Suprapubic skin (tissue), 4 donors: ENCODE measurements at places on chromosomes 16 and 17. TPM values are rescaled to one million over a fixed set of nuclear protein-coding genes. Genes with fewer than 3 reads are reported as not detected.
A peak's percentile ranks its signal among the peaks of the same experiment; 100 is the strongest.

CEP112 gene
- 14.1 TPM for total RNA-seq

FBXL19 gene
- 24.9 TPM for total RNA-seq

C16orf89 gene
- total RNA-seq = 1.6 TPM

DNAH9 gene
- total RNA-seq = 3.0 TPM

EZH1 gene
- 105 TPM for total RNA-seq

DNAI2 gene
- not detected for total RNA-seq

CMTM2 gene
- total RNA-seq = not detected

DNA sequence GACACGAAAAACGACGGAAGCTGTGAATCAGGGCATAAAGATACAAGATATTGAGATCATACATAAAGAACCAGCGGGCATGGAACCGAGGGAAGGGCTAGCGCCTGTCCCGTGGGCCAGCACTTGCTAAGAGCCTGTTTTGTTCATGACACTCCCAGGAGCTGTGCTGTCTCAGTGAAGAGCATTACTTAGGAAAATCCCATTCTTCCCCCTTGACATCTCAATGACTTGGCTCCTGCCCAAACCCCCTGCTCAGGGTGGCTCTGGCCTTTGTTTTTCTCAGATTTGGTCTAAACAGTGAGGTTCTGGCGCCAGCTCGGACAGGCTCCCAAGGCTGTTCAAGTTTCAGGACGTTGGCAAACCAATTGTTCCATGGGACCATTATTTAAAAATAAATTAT, 79.1 kb upstream of the SEC14L1 start:
- no peak overlapping the region for H3K4me3 ChIP-seq
- no peaks in the 10 kb centered on the region for H3K36me3 ChIP-seq
- no peak for DNase-seq
- H3K27ac ChIP-seq = no peak overlapping the region
- no peaks in the 10 kb centered on the region for H3K4me1 ChIP-seq

DNA sequence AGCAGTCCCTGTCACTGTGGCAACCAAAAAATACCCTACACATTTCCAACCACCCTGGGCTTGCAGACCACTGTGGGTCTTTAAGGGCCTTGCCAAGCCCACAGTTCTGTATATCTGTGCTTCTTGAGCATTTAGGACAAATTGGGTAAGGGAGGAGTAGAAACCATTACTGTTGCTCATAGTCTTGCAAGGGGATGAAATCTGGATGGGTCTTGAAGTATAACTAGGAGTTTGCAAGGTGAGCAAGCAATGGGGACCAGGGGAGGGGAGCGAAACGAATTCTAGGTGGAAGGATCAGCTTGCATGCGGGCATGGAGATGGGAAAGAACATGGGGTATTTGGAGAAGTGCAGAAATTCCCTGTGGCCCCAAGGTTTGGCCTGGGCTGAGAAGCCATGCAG, 202.9 kb downstream of the RAB11FIP4 start:
- H3K4me1 ChIP-seq = peaks cover 36% of the 10 kb centered on the region
- no peak overlapping the region for H3K4me3 ChIP-seq
- H3K27ac ChIP-seq = no peak overlapping the region
- no peak for DNase-seq

GRCh38 chr17:21508211-21508610, 132.1 kb downstream of the KCNJ12 start:
- no peak overlapping the region for H3K27ac ChIP-seq
- no peaks in the 10 kb centered on the region for H3K36me3 ChIP-seq
- H3K4me1 ChIP-seq = peaks cover 18% of the 10 kb centered on the region
- peaks cover 6% of the 10 kb centered on the region for H3K27me3 ChIP-seq
- no peak overlapping the region for H3K4me3 ChIP-seq

GRCh38 chr16:89741342-89742014, 20.1 kb downstream of the ZNF276 start:
- no peak overlapping the region for H3K4me3 ChIP-seq
- no peak for DNase-seq
- H3K27me3 ChIP-seq = no peaks in the 10 kb centered on the region
- H3K36me3 ChIP-seq = peaks cover 51% of the 10 kb centered on the region
- no peaks in the 10 kb centered on the region for H3K4me1 ChIP-seq
- H3K27ac ChIP-seq = no peak overlapping the region

DNA sequence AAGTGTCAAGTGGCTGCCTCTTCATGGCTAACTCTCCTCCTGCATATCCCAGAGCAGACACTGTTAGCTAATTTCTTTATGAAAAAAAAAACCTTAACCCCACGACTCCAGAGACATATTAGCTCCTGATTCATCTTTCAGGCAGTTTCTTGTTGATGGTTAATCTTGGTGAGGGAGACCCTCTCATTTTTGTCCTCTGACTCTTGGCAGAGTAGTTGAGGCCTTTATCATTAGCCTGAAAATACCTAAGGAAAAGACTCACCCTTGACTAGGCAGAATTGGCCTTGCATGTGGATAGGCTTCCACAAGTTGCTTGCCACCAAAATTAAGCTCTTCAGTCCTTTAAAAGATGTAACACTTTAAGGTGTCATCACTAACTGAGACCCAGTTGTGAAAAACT, 4.0 kb downstream of the CRYBA1 start:
- no peak for DNase-seq
- H3K4me1 ChIP-seq = peaks cover 26% of the 10 kb centered on the region
- H3K27me3 ChIP-seq = no peaks in the 10 kb centered on the region
- H3K4me3 ChIP-seq = no peak overlapping the region
- peaks cover 8% of the 10 kb centered on the region for H3K36me3 ChIP-seq
- H3K27ac ChIP-seq = no peak overlapping the region

DNA sequence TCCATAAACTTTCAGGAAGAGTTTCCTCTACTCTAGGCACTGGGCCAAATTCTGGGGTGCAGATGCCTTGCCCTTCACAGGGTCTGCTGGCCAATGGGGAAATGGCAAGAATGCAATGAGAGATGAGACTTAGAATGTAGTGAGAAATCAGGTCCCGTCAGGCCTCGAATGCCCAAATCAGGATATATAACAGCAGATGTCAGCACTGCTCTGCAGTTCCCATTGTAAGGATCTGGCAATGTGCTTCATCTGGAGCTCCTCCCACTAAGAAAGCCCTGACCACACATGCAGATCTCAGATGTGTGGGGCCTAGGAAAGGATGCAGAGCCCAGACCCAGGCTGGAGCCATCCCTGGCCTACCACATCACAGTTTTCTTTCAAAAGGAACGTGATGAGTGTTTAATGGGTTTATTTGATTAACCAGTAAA, 13.9 kb upstream of the LPCAT2 start:
- H3K27me3 ChIP-seq = no peaks in the 10 kb centered on the region
- peaks cover 70% of the 10 kb centered on the region for H3K4me1 ChIP-seq
- peaks cover 18% of the 10 kb centered on the region for H3K36me3 ChIP-seq
- no peak overlapping the region for H3K27ac ChIP-seq

GRCh38 chr16:68299571-68300453, 10.9 kb downstream of the SLC7A6OS start:
- no peak overlapping the region for H3K4me3 ChIP-seq
- no peaks in the 10 kb centered on the region for H3K27me3 ChIP-seq
- peak overlapping the region; percentile 46 for H3K27ac ChIP-seq

- no peak overlapping the region for H3K4me3 ChIP-seq
- H3K27ac ChIP-seq = no peak overlapping the region
- no peaks in the 10 kb centered on the region for H3K36me3 ChIP-seq
Observed at GRCh38 chr17:69725146-69725545, 310.6 kb downstream of the MAP2K6 start.

- peaks cover 62% of the 10 kb centered on the region for H3K4me1 ChIP-seq
- no peak for DNase-seq
- H3K36me3 ChIP-seq = no peaks in the 10 kb centered on the region
Observed at GRCh38 chr17:67829331-67829730, 4.0 kb downstream of the BPTF start.

GRCh38 chr16:15518381-15519351, 84.3 kb downstream of the BMERB1 start:
- peaks cover 3% of the 10 kb centered on the region for H3K36me3 ChIP-seq
- DNase-seq = no peak
- no peak overlapping the region for H3K4me3 ChIP-seq

- no peak overlapping the region for H3K27ac ChIP-seq
- H3K27me3 ChIP-seq = no peaks in the 10 kb centered on the region
- DNase-seq = no peak
- H3K4me1 ChIP-seq = peaks cover 86% of the 10 kb centered on the region
- H3K36me3 ChIP-seq = no peaks in the 10 kb centered on the region
Observed at GRCh38 chr16:89360760-89361435, 129.5 kb downstream of the ANKRD11 start.

DNA sequence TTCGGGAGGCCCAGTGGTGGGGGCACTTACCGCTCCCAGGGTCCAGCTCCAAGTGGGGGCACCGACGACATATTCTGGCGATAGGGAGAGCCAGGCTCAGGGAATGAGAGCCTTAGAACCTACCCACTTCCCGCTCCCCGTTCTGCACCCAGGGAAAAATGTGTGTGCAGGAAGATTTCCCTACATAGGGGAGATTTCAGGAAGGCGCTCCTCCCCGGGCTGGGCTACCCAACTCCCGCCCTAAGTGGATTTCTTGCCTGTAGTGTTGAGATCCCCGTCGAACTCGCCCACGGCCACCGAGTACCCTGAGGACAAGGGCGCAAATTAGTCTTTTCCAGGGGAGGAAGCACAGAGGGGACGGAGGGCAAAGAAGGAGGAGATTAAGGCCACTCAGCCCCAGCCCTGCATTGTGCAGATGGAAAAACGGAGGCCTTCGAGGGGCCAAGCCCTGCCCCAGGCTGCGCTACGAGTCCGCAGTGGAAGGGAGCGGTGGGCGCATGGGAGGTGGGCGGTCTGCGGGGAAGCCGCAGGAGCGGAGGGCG, 5.1 kb downstream of the ITGA2B start:
- H3K27ac ChIP-seq = no peak overlapping the region
- no peak for DNase-seq
- peaks cover 9% of the 10 kb centered on the region for H3K27me3 ChIP-seq
- H3K4me3 ChIP-seq = no peak overlapping the region

DNA sequence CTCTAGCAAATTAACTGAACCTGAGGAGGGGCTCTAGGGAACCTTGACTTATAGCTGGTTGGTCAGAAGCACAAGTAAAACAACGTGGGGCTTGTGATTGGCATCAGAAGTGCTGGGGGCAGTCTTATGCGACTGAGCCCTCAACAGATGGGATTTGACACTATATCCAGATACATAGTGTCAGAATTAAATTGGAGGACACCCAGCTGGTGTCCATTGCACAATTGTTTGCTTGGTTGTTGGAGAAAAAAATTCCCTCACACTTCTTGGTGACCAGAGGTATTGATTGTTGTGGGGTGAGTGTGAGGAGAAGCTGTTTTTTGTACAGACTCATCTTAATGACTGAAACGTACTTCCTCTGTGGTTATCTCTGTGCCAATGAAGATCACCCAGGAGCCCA, 59.7 kb downstream of the NTN1 start:
- no peak for DNase-seq
- no peaks in the 10 kb centered on the region for H3K36me3 ChIP-seq
- no peak overlapping the region for H3K27ac ChIP-seq
- H3K4me1 ChIP-seq = no peaks in the 10 kb centered on the region
- H3K4me3 ChIP-seq = no peak overlapping the region

- H3K27me3 ChIP-seq = no peaks in the 10 kb centered on the region
- no peak for DNase-seq
- H3K27ac ChIP-seq = no peak overlapping the region
- H3K4me3 ChIP-seq = no peak overlapping the region
Observed at GRCh38 chr17:50498021-50498874, 10.0 kb upstream of the MYCBPAP start.

DNA sequence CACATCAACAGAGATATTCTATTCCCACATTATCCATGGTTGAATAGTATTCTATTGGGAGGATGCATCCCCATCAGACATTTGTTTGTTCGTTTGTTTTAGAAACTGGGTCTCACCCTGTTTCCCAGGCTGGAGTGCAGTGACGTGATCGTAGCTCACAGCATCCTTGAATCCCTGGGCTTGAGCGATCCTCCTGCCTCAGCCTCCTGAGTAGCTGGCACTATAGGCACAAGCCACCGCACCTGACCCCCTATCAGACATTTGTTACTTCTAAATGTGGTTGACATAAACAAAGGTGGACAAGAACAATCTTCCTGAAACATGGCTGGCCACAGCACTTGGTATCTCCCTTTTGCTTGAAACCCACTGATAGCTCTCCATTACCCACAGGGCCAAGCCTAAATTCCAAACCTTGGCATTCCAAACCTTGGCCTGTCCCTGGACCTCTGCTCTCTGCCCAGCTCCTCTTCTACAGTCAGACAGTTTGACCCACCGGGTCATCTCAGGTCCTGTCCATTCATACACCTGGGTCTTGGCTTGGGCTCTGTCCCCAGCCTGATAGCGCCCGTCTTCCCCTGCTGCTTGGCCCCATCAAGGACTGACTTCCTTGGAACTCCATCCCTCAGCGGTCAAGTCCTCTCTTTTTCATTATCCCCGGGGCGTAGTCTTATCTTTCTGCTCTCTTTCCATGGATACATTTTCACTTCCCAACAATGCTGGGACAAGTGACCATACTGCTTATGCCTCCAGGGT, 1.5 kb upstream of the PRR29 start:
- H3K4me3 ChIP-seq = no peak overlapping the region
- no peaks in the 10 kb centered on the region for H3K36me3 ChIP-seq
- peaks cover 51% of the 10 kb centered on the region for H3K27me3 ChIP-seq
- no peak overlapping the region for H3K27ac ChIP-seq

- peaks cover 2% of the 10 kb centered on the region for H3K4me1 ChIP-seq
- no peak overlapping the region for H3K4me3 ChIP-seq
- no peak for DNase-seq
- H3K27me3 ChIP-seq = peaks cover 32% of the 10 kb centered on the region
- H3K36me3 ChIP-seq = no peaks in the 10 kb centered on the region
Observed at GRCh38 chr17:2794111-2794803, 2.0 kb upstream of the RAP1GAP2 start.

- peaks cover 29% of the 10 kb centered on the region for H3K4me1 ChIP-seq
- H3K27ac ChIP-seq = peak overlapping the region; percentile 1
- no peak for DNase-seq
Observed at GRCh38 chr17:46944931-46945330, 22.0 kb downstream of the GOSR2 start.

DNA sequence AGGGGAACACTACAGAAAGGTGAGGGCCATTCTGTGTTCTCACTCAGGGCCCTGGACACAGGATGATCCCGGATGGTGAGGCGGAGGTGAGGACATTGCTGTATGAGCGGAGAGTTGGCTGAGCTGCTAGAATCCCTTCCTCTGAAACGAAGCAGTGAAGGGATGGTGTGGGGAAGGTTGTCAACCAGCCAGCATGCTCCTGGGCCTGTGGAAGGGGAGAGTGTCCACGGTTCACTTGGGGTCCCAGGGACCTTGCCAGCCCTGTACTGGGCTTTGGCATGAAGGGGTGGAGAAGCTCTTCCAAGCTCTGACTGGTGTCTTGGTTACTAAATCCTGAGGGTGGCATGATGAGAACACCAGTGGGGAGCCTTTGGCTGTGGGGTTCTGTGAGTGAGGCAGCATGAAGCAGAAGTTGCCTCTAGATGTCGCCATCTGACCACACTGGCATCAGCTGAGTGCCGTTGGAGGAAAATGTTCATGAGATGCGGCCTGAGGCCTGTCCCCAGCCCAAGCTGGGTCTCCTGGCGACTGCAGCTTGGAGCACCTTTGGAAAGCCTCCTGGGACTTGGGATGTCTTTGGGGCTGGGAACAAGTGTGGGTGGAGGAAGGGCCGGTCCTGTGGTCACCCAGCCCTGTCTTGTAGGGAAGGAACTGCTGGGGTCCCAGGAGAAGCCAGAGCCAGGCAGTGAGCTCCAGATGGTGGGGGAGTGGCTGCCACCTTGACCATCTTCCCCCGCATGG, 14.8 kb downstream of the PDP2 start:
- peaks cover 10% of the 10 kb centered on the region for H3K4me1 ChIP-seq
- no peaks in the 10 kb centered on the region for H3K27me3 ChIP-seq
- H3K36me3 ChIP-seq = no peaks in the 10 kb centered on the region
- no peak overlapping the region for H3K4me3 ChIP-seq
- no peak overlapping the region for H3K27ac ChIP-seq
- DNase-seq = no peak
